ENCODE measurements at places on chromosomes 5 and 9.

DNA sequence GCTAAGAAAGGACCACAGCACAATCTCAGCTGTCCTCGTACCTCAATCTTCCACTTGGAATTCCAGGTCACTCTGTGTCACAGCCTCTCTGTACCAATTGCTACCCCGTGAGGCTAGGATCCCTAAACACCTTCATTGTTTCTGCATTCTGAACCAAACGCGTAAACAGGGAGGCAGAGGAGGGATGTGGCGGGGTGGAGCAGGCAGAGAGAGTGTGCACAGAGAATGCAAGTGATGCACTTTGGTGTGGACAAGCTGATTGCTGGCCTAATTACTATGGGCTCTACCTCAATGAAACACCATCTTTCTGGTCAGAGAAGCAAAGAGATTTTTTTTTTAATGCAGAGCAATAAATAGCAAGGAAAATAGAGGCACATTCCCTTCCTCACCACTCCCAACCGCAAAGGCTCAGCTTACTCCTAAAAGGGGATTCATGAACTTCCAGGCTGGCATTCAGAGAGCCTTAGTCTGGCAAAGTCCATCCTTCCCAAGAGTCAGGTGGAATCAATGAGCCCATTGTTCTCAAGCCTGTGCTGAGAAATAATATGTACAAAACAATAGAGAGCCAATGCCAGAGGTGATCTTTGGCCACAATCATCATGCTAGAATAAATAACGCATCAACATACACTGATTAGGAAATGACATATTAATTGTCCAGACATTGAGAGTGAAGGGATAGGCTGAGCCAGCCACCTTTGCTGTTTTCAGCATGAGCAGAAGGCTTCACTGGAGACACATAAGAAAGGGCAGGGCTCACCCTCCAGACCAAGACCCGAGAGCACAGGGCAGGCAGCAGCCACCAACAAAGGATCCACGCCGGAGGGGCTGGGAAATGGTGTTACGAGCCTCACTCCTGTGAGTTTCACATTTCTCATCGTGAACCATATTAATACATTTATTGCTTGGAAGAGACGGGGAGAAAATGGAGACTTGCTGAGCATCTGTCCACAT, 278.8 kb downstream of the ENC1 start:
- DNase-seq = no peak

DNA sequence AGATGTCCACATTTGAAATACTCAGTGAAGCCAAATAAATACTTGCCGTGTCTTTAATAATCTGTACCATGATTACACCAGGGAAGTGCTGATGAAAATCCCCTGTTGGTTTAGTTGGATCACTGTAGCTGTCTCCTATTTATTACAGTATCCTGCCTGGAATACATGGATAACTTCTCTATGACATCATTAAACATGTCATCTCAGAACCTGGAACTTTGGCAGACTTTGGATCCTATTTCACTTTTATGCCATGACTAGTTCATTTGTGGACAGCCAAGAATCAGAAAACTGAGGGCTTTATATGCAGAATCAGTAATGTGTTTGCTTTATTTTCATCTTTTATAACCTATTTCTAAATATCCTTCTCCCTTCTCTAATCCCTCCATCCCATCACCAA, at the start of gene TXNDC8:
Gene TXNDC8, minus strand, starts transcription at position 137 of the 400 bp plus-strand sequence.
- no peak for DNase-seq

DNA sequence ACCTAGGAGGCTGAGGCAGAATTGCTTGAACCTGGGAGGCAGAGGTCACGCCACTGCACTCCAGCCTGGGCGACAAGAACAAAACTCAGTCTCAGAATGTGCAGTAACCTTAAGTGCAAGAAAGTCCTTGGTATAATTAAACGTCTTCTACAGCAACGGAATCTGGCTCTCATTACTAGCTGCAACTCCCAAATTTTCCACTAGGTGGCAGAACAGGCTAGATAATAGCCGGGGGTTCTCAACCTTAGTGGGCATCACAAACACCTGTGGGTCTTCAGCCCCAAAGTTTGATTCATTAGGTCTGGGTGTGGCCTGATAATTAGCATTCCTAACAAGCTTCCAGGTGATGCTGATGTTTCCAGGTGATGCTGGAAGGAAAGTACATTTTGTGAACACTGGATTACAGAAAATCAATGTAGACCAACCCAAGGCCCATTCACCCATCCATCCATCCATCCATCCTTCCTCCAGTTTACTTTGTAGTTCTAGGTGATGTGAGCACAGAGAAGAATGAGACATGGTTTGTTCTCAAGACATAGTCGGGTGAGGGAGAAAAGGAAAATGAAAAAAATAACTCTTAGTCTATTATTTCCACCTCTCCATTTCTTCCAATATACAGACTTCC, 37.3 kb downstream of the FBXW2 start:
- DNase-seq = peak; percentile 86

GRCh38 chr5:125408448-125409233, 662.2 kb upstream of the ZNF608 start:
- no peak for DNase-seq

- no peak for DNase-seq
These were observed 307.9 kb downstream of the CSNK1G3 start for GRCh38 chr5:123819833-123820232.

Data from hematopoietic multipotent progenitor cell treated with erythropoietin and hydrocortisone succinate and interleukin-3 and kit ligand, for 17 days (in vitro differentiated cells).